ENCODE measurements at places on chromosomes 13 and 19.

DNA sequence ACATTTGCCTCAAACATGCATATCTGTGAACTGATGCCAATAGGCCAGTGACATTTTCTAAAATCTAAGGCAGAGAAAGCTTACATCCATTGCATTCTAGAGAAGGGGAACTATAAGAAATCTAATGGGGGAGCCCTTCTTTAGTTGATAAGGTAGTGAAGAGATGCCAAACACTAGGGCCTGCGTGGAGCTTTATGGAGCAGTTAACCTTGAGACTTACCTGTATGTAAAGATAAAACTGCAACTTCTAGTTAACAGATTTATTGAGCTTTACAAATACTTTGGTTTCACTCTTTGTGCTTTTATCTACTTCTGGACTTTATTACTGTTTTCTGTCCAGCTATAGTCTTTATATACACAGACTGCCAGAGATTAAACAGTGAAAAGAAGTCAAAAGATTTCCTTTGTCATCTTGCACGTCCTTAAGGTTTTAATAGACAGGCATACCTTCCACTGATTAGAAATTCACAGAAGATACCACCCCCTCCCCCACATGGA is 457.6 kb downstream of the KLF12 start:
- DNase-seq = no peak

DNA sequence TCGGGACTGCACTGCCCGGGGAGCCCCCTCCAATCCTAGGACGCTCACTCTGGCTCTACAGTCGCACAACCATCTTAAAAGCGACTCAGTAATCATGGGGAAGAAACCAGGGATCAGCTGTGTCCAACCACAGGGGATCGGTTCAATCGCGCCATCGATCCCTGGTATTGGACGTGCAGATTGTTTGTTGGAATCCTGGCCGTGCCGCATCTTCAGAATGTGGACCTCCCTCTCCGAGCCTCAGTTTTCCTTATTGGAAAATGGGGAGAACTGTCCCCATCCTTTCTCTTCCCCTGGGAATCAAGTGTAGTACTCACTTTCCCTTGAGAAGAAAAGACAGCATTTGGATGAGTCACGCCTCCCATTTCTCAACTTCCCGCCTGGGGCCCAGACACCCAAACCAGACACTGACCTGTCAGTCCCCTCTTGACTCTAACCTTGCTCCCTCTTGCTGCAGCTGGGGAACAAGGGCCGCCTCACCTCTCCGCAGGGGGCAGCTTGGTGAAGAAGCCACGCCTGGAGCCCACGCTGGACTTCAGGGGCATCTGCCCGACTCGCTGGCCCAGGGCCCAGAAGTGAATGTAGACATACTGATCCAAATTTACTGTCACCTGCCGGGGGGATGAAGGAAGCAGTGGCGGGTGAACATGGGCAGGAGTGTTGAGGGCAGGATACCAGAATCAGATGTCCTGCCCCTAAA is 17.6 kb downstream of the EMP3 start:
- DNase-seq = no peak

DNA sequence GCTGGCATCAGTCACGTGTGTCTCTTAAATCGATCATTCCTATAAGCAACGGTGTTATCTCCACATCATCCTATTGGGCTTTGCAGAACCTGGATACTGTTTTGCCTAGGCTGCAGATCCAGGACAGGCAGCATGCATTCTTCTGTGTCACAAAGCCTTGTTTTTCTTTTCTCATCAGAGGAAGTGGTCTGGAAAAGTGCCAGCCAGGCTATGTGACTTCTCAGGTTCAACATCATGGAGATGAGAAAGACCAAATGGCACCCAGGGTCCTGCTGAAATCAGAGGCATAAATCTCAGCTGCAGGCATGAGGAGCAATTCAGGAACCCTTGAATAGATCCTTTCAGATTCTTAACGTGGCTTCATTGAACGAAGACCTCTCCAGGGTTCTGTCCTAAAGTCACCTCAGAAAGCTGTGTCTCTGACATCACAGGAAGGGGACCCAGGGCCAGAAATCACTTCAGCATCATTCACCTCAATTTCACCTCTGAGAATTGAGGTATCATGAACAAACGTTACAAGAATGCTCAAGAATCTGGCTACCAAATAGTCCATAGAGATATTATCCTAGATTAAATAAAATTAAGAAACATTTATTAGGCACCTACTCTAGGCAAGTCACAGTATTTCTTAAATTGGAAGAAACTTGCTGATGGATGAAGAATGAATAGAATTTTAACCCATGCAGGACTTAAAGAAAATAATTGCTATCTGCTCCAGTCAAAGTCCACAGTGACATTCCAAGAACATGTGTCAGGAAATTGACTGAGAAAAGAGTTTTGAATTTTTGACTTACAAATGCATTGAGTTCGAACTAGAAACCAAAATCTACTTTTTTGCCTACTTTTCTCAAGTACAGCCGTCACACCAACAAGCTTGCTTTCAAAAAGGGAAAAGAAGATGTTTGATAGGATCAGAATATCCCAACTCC is 124.1 kb downstream of the COG6 start:
- DNase-seq = peak; percentile 22

GRCh38 chr13:113630296-113630695 is 27.7 kb downstream of the ATP4B start:
- no peak for DNase-seq

GRCh38 chr19:33040994-33041827 is 23.5 kb downstream of the RHPN2 start:
- DNase-seq = peak; percentile 7

- no peak for DNase-seq
Measured at GRCh38 chr19:47485210-47485609, 1.2 kb upstream of the KPTN start.

GRCh38 chr19:38223617-38224013 is 407 bp downstream of the DPF1 start:
- no peak for DNase-seq

- DNase-seq = peak; percentile 95
Measured at GRCh38 chr19:18416778-18417249, 2.4 kb upstream of the SSBP4 start.

- peak; percentile 88 for DNase-seq
Measured at GRCh38 chr19:4139614-4140236, 13.7 kb upstream of the CREB3L3 start.

GRCh38 chr13:73832128-73832588 is 302.0 kb downstream of the KLF12 start:
- DNase-seq = no peak

DNA sequence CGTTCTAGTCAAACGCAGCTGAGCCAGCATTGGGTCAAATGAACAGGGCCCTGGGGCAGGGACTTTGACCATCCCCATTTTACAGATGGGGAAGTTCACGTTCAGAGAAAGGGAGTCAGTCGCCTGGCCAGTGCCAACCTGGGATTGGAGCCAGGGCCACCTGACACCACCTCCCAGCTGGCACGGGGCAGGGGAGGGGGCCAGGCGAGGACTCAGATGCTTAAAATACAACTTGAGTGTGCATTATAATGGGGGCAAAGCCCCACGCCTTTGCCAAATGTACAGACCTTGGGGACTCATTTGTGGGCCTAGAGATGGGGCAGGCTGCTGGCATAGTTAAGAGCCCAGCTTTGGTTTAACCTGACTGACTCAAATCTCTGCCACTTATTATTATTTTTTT is 14.6 kb downstream of the PRR12 start:
- DNase-seq = no peak

- DNase-seq = no peak
Measured at GRCh38 chr19:49718991-49719390, 28.1 kb downstream of the CPT1C start.

- DNase-seq = no peak
Measured at GRCh38 chr13:100789025-100789424, 114.4 kb upstream of the TMTC4 start.

DNA sequence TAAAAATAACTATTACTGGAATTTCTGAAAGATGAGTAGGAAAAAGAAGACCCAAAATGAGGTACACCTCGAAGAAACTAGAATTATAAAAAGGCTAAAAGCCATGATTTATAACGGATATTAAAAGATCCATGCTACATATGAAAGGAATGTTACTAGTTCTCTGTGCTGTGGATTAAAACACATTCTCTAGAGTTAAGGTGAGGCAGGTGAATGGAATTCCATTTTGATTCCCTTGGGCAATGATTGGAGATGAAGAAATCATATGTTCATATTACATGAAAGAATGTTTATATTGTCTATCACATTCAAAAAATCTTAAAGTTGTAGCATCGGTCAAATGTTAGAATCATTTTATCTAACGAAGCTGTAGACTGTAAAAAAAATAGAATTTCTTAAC is 783.7 kb downstream of the PCDH9 start:
- DNase-seq = no peak

GRCh38 chr19:8445488-8446001 is 770 bp downstream of the HNRNPM start:
- peak; percentile 71 for DNase-seq

DNA sequence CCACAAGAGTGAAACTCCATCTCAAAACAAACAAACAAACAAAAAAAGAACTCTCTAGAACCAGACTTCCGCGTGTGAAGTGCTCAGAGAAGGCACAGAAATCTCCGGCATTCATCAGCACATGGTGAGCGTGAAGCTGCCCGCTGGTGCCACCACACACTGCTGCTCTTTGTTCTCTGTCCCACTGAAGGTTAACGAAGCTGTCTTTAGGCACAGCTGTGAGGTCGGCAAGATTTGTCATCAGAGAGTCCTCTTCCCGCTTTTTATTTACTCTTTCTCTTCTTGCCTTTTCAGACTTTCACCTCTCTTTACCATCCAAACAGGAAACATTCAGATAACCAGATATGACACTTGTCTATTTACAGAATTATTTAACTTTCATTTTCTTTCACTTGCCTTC is 115.2 kb upstream of the ARGLU1 start:
- no peak for DNase-seq
